ENCODE measurements at places on chromosomes 4 and X. TPM values are rescaled to one million over a fixed set of nuclear protein-coding genes. Genes with fewer than 3 reads are reported as not detected.
A peak's percentile ranks its signal among the peaks of the same experiment; 100 is the strongest.

The LARP7 gene
- total RNA-seq = 54.2 TPM

The IL2RG gene
- total RNA-seq = 14.2 TPM

The NLGN3 gene
- total RNA-seq = 1.8 TPM

The PNMA3 gene
- total RNA-seq = 0.56 TPM

The CXCL11 gene
- not detected for total RNA-seq

The FDCSP gene
- not detected for total RNA-seq

The PRSS12 gene
- 0.14 TPM for total RNA-seq

The NRK gene
- total RNA-seq = 7.4 TPM

The DGKK gene
- total RNA-seq = not detected

The ZC4H2 gene
- total RNA-seq = 16.4 TPM

GRCh38 chr4:174263445-174263736 lies 20.1 kb downstream of the FBXO8 start:
- no peaks in the 10 kb centered on the region for H3K36me3 ChIP-seq
- no peak overlapping the region for H3K27ac ChIP-seq
- peaks cover 3% of the 10 kb centered on the region for H3K4me1 ChIP-seq

GRCh38 chr4:129490516-129490915 lies 394.6 kb downstream of the C4orf33 start:
- H3K4me1 ChIP-seq = no peaks in the 10 kb centered on the region
- no peaks in the 10 kb centered on the region for H3K36me3 ChIP-seq
- no peak overlapping the region for H3K27ac ChIP-seq
- H3K4me3 ChIP-seq = no peak overlapping the region

GRCh38 chr4:108140328-108140727 lies 28.4 kb downstream of the LEF1 start:
- no peak overlapping the region for H3K4me3 ChIP-seq
- no peak for DNase-seq
- no peaks in the 10 kb centered on the region for H3K27me3 ChIP-seq

- H3K4me1 ChIP-seq = no peaks in the 10 kb centered on the region
- no peak overlapping the region for H3K27ac ChIP-seq
- no peak for DNase-seq
Measured at GRCh38 chrX:6095469-6095868, 133.2 kb downstream of the NLGN4X start.

DNA sequence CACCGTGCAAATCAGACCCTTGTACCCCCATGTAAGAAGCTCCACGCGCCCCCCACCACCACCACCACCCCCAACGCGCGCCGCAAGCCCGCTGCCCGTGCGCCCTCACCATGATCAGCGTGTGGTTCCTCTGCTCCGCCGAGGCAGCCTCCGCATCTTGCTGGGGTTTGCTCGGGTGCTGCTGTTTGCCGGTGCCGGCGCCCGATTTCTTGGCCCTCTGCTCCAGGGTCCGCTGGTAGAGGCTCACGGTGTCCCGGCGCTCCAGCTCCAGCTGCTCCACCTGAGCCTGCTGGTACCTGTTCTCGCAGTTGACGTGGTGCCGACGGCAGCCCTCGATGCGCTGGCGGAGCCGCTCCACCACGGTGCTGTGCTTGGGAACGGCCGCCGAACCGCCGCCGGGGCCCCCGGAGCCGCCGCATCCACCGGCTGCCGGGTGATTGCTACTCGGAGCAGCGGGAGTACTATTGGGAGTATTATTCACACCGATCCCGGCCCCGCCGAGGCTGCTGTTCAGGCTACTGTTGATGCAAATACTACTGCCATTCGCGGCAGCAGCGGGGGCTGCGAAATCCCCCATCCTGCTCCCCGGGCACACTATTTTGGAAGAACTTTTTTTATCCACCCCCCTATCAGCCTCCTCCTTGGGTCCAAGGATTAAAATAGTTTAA lies 1.1 kb downstream of the MAML3 start:
- H3K27me3 ChIP-seq = no peaks in the 10 kb centered on the region
- DNase-seq = peak; percentile 23
- H3K36me3 ChIP-seq = no peaks in the 10 kb centered on the region
- no peaks in the 10 kb centered on the region for H3K4me1 ChIP-seq
- peak overlapping the region; percentile 93 for H3K27ac ChIP-seq

- H3K4me3 ChIP-seq = no peak overlapping the region
- H3K36me3 ChIP-seq = no peaks in the 10 kb centered on the region
- no peak overlapping the region for H3K27ac ChIP-seq
- no peaks in the 10 kb centered on the region for H3K4me1 ChIP-seq
- H3K27me3 ChIP-seq = no peaks in the 10 kb centered on the region
- no peak for DNase-seq
Measured at GRCh38 chr4:125827696-125828052, 512.9 kb downstream of the FAT4 start.

- H3K27me3 ChIP-seq = no peaks in the 10 kb centered on the region
- DNase-seq = no peak
- H3K36me3 ChIP-seq = no peaks in the 10 kb centered on the region
- no peaks in the 10 kb centered on the region for H3K4me1 ChIP-seq
- no peak overlapping the region for H3K4me3 ChIP-seq
Measured at GRCh38 chr4:181078196-181078595, 1165.0 kb upstream of the TENM3 start.

DNA sequence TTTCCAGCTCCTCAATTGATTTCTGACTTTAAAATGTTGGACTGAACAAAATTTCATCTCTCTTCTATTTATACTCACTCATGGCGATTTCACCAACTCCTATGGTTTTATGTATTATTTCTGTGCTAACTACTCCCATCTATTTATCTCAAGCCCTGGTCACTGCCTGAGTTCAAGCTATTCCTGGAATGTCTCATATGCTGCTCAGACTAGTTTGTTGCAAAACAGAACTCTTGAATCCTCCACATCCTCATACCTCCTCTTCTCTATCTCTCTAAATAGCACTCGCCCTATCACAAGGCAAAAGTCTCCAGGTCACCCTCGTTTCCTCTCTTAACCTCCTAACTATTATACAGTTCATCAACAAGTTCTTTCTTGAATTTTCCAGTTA lies 19.0 kb upstream of the DDX60 start:
- no peaks in the 10 kb centered on the region for H3K27me3 ChIP-seq
- no peak overlapping the region for H3K27ac ChIP-seq
- no peak overlapping the region for H3K4me3 ChIP-seq
- no peaks in the 10 kb centered on the region for H3K4me1 ChIP-seq

DNA sequence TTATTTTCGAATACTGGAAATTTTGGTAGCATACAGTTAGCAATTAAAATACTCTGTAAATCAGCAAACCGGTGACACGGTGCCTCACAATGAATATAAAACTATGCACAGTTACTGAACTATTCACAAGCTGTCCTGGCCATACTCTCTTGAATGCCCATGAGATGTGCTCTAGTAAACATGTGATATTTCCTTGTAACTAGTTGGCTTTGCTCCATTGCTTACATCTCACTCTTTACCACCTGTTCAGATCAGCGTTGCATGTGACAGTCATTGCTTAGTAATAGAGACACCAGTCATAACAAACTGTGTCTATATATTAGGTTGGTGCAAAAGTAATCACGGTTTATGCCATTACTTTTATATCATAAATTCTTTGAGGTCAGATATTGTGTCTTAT lies 897.9 kb upstream of the FTHL17 start:
- H3K27ac ChIP-seq = no peak overlapping the region
- no peaks in the 10 kb centered on the region for H3K4me1 ChIP-seq
- H3K36me3 ChIP-seq = no peaks in the 10 kb centered on the region
- DNase-seq = no peak

DNA sequence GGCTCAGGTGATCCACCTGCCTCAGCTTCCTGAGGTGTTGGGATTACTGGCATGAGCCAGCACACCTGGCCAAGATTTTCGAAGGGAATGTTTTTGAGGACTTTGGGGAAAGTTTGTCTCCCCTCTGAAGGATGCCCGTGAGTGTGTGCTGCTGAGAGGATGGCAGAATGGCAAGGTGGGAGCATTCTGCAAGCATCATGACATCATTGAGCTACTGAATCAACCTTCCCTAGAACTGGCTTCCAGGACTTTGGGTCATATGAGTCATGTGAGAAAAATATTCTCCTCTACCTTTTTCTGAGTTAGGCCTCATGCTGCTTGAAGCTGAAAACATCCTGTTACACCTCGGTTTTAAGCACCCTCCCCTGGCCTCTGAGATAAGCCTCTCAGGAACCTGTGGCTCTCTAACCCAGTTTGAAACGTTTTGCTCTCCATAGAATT lies 31.0 kb downstream of the TMEM131L start:
- no peak overlapping the region for H3K4me3 ChIP-seq
- H3K36me3 ChIP-seq = no peaks in the 10 kb centered on the region
- no peaks in the 10 kb centered on the region for H3K27me3 ChIP-seq
- DNase-seq = no peak
- peak overlapping the region; percentile 67 for H3K27ac ChIP-seq
- H3K4me1 ChIP-seq = peaks cover 18% of the 10 kb centered on the region

DNA sequence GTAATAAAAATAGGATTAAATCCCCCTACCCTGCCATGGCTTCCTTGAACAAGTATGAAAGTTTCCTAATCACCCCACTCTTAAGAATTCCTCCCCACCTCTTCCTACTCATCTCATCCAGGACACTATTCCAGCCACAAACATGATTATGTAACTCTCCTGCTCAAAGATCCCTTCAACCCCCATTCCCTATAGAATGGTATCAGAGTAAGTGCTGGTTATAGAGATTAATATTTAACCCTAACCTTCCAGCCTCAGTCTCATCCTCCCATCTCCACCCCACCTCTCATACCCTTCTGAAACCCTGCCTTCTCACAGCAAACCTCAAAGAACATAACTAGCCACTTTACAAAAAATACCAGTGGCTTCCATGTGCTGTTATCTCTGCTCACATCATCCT lies 155.1 kb downstream of the PPP3CA start:
- no peaks in the 10 kb centered on the region for H3K36me3 ChIP-seq
- peak overlapping the region; percentile 48 for H3K4me3 ChIP-seq
- H3K27ac ChIP-seq = peak overlapping the region; percentile 14
- no peak for DNase-seq
- H3K27me3 ChIP-seq = no peaks in the 10 kb centered on the region

- H3K4me3 ChIP-seq = no peak overlapping the region
- peaks cover 2% of the 10 kb centered on the region for H3K4me1 ChIP-seq
Measured at GRCh38 chr4:85681221-85681657, 206.3 kb downstream of the ARHGAP24 start.

- DNase-seq = no peak
- no peak overlapping the region for H3K4me3 ChIP-seq
- H3K4me1 ChIP-seq = no peaks in the 10 kb centered on the region
- no peak overlapping the region for H3K27ac ChIP-seq
- no peaks in the 10 kb centered on the region for H3K36me3 ChIP-seq
Measured at GRCh38 chr4:138307319-138307718, 65.2 kb upstream of the SLC7A11 start.

- H3K4me1 ChIP-seq = no peaks in the 10 kb centered on the region
- no peak for DNase-seq
- no peaks in the 10 kb centered on the region for H3K36me3 ChIP-seq
- H3K27me3 ChIP-seq = no peaks in the 10 kb centered on the region
Measured at GRCh38 chr4:14652522-14652921, 349.8 kb upstream of the CPEB2 start.

DNA sequence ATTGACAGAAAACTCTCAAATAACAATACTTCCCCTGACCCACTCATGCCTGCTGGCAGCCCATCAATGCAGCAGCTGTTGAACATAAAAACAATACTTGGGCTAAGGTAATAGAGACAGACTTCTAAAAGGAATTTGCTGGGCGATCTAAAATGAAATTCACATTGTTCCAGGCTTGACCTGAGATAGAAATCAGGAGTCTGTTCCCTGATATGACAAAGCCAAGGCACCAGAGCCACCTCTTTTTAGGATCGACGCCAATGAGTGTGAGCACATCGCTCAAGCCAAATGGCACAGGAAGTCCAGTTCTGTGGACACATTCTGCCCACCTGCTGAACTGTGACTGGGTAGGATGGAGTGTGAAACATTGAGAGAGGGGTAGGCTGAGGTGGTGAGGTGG lies 4.9 kb downstream of the SEPTIN11 start:
- H3K4me1 ChIP-seq = peaks cover 12% of the 10 kb centered on the region
- no peak overlapping the region for H3K4me3 ChIP-seq
- H3K36me3 ChIP-seq = no peaks in the 10 kb centered on the region
- H3K27ac ChIP-seq = no peak overlapping the region
- DNase-seq = no peak

DNA sequence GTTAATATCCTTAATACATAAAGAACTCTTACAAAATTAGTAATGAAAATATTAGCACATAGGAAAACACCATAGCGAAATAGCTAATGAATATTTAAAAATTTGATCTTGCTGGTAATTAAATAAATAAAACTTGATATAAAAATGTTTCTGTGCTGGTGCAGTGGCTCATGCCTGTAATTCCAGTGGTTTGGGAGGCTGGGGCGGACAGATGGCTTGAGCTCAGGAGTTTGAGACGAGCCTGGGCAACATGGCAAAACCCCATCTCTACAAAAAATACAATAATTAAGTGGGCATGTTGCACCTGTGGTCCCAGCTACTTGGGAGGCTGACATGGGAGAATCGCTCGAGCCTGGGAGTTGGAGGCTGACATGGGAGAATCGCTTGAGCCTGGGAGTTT lies 7.6 kb downstream of the FAM199X start:
- H3K36me3 ChIP-seq = peaks cover 2% of the 10 kb centered on the region
- H3K27ac ChIP-seq = no peak overlapping the region
- no peaks in the 10 kb centered on the region for H3K27me3 ChIP-seq
- peaks cover 4% of the 10 kb centered on the region for H3K4me1 ChIP-seq
- no peak for DNase-seq

DNA sequence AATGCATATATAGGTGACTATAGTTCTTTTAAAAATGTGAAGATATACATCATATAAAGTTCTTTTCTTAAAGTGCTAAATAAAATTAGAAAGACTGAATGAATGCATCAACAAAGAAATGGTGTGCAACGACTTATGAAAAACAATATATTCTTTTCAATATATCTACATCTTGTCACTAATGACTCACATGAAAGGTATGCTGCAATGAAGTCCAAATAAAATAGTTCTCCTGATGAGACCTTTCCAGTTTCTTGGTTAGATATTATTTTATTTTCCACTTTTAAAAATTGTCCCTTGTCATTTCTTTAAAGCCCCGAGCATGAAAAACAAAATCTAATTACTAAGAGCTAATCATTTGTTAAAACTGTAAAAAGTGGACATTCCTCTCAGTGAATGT lies 462.1 kb downstream of the PCDH11X start:
- H3K36me3 ChIP-seq = no peaks in the 10 kb centered on the region
- DNase-seq = no peak
- H3K27me3 ChIP-seq = no peaks in the 10 kb centered on the region
- H3K4me1 ChIP-seq = no peaks in the 10 kb centered on the region

DNA sequence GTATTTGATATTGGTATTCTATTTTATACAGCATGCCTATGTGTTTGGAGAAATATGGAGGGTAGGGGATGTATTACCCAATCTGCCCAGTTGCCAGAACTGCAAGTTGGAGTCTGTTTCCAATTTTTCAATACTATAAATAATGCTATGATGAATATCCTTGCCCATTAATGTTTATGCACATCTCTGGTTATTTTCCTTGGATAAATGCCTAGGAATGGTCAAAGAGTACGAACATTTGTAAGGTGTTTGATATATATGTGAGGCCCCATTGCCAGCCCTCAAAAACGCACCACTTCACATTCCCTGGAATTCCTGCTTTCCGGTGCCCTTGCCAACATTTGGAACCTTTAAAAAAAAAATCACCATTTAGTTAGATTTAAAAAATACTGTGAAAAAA lies 34.3 kb downstream of the CLDN34 start:
- no peak overlapping the region for H3K27ac ChIP-seq
- DNase-seq = no peak
- no peaks in the 10 kb centered on the region for H3K36me3 ChIP-seq

GRCh38 chrX:89034679-89035078 lies 287.7 kb downstream of the CPXCR1 start:
- H3K4me1 ChIP-seq = no peaks in the 10 kb centered on the region
- DNase-seq = no peak
- H3K36me3 ChIP-seq = no peaks in the 10 kb centered on the region
- no peak overlapping the region for H3K27ac ChIP-seq
